H7 (cell line): ENCODE measurements at places on chromosomes 3 and 15. TPM values are rescaled to one million over a fixed set of nuclear protein-coding genes. Genes with fewer than 3 reads are reported as not detected.

GRCh38 chr3:23629181-23629894 is 176.4 kb upstream of the UBE2E1 start:
- no peak for DNase-seq

DNA sequence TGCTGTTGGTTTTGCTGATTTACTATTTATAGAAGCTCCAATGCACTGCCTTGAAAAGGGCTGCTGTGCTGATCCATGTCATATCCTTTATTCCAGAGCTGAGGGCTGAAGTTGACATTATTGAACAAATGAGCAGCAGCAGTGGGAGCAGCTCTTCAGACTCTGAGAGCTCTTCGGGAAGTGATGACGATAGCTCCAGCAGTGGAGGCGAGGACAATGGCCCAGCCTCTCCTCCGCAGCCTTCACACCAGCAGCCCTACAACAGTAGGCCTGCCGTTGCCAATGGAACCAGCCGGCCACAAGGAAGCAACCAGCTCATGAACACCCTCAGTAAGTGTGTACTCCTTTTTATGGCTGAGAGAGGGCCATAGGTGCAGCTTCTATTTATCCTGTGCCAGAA is 8.8 kb downstream of the EAF1 start:
- no peak for DNase-seq

- DNase-seq: no peak
Measured at GRCh38 chr3:51557993-51558392, 19.5 kb downstream of the RAD54L2 start.

DNA sequence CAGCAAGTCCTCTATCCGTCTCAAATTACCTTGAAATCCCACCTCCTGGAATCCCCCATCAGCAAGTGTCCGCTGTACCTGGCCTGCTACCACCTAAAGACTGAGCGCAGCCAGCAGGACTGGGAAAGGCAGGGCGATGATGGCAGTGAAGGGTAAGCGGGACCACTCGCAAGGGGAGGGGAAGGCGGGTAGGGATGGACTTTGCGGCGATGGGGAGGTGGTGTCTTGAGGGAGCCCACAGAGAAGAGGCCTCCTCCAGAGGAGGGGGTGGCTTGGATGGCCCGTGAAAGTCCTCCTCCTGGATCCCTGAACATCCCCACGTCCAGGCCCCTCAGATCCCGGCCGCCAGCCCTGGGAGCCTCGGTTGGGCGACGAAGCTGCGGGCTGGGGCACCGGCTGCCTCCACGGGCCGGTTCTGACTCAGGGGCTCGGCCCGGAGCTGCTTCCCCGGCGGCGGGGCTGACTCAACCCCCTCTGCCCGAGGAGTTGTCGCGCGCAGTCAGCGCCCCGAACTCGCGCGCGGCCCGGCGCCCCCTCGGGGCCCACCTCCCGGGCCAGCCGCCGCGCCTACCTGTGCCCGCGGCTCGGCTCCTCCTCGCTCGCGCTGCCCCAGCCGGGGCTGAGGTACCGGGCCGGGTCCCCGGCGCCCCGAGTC is 512 bp downstream of the LARP6 start:
- peak; percentile 86 for DNase-seq

DNA sequence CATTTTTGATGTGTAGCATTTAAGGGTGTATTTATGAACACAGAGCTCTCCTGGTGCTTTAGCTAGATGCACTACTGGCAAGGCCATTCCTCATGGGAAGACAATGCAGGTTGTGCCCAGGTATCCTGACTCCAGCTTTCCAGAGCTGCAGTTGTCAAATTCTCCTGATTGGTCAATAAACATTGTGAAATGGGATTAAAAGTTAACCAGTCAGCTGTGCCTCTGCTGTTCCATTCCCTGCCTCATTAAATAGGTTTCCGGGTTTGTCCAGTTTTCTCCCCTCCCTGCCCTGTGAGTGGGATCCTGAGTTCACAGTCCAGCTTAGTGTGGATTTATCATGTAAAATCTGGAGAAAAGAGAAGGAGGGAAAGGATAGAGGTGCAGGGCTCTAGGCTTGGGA is 207.3 kb downstream of the SQOR start:
- no peak for DNase-seq

GRCh38 chr3:155233213-155233612 is 60.3 kb downstream of the STRIT1 start:
- no peak for DNase-seq

DNA sequence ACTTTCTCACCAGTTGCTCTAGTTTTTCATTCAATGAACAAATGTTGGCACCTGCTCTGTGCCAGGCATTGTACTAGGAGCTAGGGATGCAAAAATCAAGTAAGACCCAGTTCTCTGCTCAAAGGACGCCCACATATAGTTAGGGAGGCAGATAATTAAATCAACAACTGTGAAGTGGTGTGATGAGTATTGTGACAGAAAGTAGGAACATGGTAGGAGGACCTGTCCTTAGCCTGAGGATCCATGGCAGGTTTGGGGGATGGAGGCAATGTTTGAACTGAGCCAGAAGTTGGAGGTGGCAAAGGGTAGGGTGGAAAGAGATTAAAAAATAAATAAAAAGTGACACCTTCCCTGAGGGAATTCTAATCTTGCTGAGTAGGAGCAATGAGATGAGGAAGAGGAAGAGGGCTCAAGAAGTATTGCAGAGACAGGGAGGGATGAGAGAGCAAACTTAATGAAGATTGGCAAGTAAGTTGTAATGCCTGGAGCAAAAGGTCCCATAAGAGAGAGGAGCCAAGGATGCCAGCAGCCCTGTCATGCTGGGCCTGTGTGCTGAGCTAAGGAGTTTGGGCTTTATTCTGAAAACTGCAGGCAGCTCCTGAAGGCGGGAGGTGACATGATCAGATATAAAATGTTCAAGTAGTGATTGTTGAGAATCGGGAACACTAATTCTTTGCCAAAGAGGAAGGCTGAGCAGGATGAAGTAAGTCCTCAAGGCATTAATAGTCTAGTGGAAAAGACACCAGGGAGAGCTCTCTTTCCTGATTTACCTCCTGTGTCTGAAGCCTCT is 184.3 kb upstream of the PPP2R3A start:
- no peak for DNase-seq

DNA sequence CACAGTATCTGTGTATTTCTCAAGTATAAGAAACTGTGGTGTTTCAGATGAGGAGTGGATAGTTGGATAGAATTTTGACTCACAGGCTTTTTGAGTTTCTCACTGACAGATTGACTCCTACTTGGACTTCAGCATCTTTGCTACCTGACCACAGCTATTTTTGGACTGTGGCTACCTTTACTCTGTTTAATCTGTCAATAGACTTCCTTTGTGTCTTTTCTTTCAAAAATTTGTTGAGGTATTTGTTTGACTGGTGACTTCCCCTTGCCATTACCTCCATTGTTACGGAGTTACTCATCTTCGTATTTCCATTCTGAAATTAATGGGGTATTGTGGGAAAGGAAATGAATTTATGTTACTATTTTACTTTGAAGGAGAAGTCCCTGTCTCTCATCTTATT is 123.8 kb downstream of the AGBL1 start:
- no peak for DNase-seq

DNA sequence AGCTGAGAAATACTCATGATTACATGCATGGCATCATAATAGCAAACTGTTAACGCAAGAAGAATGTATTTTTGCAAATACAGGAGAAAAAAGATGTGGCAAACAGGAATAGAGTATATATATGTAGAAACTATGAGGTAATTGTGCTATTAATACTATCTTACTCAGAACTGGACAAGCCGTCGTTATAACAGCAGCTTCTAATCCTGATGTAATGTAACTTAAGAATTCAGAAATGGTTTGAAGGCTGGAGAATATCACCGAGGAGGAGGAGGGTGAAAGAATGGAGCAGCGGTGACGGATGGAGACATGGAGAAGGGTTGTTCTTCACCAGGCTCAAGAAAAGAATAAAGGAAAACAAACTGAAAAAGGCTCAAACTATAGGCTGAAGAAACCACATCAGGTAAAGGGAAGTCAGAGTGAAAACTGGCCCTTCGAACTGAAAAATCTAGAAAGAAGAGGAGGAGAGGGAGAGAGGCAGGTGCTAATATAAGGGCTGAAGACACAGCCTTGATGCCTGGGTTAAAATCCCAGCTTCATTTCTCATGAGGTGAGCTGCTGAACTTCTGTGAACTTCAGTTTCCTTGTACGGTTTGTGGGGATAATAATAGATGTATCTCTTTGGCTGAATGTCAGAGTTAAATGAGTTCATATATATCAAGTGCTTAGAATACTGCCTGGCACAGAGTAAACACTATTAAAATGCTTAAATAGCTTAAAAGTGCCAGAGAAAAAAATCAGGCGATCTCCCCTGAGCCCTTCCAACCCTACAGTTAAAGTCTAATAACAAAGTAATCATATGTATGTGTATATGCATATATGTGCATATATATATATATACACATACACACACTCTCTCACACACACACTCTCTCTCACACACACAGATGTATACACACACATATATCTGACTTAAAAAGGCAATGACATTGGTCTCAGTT is 43.9 kb downstream of the GOLIM4 start:
- no peak for DNase-seq

The DIPK2A gene
- total RNA-seq: 58.9 and 89.9 TPM in 2 replicates

The MESP2 gene
- 2.0 TPM in 2 replicates for total RNA-seq

The GOLGA8H gene
- 0.44 and 0.45 TPM in 2 replicates for total RNA-seq

The MLF1 gene
- total RNA-seq: 19.6 and 19.8 TPM in 2 replicates
